ENCODE measurements at places on chromosomes 2 and 18.

DNA sequence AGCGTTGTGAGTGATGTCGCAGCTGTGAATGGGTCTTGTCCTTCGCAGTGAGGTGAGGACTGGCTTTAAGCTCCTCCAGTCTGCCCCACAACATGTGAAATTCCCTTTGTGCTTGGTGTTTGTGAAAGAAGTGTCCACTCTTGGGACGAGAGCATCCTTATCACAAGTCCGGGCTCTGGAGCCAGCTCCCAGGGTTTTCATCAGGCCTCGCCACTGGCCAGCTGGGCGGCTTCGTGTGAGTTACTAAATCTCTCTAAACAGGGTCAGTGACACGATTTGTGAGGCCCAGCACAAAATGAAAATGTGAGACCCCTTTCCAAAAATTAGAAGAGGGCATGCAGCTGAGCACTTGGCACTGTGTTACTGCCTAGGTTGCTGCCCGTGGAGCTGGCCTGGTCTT lies 115.9 kb downstream of the VAPA start:
- no peak for DNase-seq
- peaks cover 25% of the 10 kb centered on the region for H3K27me3 ChIP-seq
- no peak overlapping the region for H3K4me3 ChIP-seq
- H3K36me3 ChIP-seq, result no peaks in the 10 kb centered on the region

- H3K27ac ChIP-seq, result no peak overlapping the region
- H3K4me3 ChIP-seq, result no peak overlapping the region
- DNase-seq, result no peak
- H3K27me3 ChIP-seq, result peaks cover 7% of the 10 kb centered on the region
- H3K4me1 ChIP-seq, result peaks cover 6% of the 10 kb centered on the region
- no peaks in the 10 kb centered on the region for H3K36me3 ChIP-seq
Observed at GRCh38 chr2:181077128-181077709, 96.8 kb downstream of the UBE2E3 start.

DNA sequence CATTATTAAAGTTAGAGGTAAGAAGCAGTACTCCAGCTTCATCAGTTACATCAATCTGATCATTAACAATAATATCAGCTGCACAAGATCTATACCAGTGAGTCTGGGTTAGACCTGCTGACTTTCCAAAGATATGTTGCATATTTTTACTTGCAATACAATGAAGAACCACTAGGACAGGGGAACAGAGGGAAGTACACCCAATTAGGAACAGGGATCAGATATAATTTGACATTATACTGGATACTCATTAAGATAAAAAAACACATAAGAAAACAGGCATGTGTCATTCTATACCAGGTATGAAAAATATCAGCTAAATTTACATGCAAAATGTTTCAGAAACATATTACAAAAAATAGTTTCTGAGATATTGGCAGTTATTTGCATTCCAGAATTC lies 995.1 kb upstream of the DDX18 start:
- H3K27ac ChIP-seq, result no peak overlapping the region
- DNase-seq, result no peak
- H3K4me3 ChIP-seq, result no peak overlapping the region

DNA sequence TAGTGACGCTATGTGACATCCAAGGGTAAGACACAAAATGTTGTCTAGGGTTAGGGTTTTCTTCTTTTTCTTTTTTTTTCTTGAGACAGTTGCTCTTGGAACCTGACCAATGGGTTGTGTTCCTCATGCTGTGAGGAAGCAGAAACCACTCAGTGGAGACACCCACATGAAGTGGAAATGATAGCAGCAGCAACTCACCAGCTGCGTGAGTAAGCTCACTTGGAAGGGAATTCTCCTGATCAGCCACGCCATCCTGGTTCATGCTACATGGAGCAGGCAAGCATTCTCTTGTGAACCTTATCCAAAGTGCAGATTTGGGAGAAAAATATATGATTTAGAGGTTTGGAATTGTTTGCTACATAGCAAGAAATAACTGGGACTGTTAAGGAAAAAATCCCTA lies 863.7 kb downstream of the EPHA4 start:
- H3K36me3 ChIP-seq, result no peaks in the 10 kb centered on the region
- H3K27me3 ChIP-seq, result no peaks in the 10 kb centered on the region
- H3K4me3 ChIP-seq, result no peak overlapping the region
- no peak overlapping the region for H3K27ac ChIP-seq
- no peaks in the 10 kb centered on the region for H3K4me1 ChIP-seq

Measured in activated naive CD4-positive, alpha-beta T cell treated with anti-CD3 and anti-CD28 coated beads, Interleukin-2, amount 10 ng/mL, durations not matched to agents 7 days and 5 days (primary cell).